ENCODE measurements at places on chromosomes 1 and 21.

- DNase-seq: no peak
Measured at GRCh38 chr1:67645495-67646144, 39.4 kb upstream of the GADD45A start.

GRCh38 chr1:166858726-166859419 lies 17.2 kb downstream of the TADA1 start:
- no peak for DNase-seq

GRCh38 chr1:6998267-6998666 lies 213.0 kb downstream of the CAMTA1 start:
- no peak for DNase-seq

DNA sequence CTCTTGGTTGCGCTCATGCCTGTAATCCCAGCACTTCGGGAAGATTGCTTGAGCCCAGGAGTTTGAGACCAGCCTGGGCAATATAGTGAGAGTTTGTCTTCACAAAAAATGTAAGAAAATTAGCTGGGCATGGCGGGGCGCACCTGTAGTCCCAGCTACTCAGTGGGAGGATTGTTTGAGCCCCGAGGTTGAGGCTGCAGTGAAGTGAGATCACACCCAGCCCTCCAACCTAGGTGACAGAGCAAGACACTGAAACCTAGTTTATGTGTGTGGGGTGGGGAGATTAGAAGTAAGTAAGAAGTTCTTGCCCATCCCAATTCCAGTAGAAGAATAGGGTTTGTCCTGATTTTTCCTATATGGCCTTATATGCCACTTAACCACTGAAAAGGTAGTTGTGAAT lies 2.0 kb downstream of the RPL5 start:
- DNase-seq: no peak

GRCh38 chr1:240171907-240172306 lies 80.2 kb downstream of the FMN2 start:
- DNase-seq: no peak

DNA sequence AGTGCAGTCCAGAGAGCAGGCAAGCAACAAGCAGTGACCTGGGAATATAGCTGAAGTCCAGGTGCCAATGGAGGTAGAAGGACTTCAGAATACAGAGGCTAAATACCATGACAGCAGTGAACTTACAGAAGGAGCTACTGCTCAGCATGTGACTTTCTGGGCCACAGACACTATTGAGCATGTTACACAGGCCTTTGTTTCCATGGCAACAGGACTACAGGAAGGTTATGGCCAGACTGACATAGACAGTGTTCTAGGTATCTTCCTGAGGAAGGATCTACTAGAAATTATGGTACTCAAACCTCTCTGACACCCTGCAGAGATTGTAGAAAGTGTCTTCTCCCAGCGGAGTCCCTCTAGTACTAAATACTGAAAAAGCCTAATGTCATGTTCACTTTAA lies 11.0 kb downstream of the OR2M5 start:
- no peak for DNase-seq

- DNase-seq: no peak
Measured at GRCh38 chr1:47395433-47395832, 20.7 kb upstream of the FOXE3 start.

DNA sequence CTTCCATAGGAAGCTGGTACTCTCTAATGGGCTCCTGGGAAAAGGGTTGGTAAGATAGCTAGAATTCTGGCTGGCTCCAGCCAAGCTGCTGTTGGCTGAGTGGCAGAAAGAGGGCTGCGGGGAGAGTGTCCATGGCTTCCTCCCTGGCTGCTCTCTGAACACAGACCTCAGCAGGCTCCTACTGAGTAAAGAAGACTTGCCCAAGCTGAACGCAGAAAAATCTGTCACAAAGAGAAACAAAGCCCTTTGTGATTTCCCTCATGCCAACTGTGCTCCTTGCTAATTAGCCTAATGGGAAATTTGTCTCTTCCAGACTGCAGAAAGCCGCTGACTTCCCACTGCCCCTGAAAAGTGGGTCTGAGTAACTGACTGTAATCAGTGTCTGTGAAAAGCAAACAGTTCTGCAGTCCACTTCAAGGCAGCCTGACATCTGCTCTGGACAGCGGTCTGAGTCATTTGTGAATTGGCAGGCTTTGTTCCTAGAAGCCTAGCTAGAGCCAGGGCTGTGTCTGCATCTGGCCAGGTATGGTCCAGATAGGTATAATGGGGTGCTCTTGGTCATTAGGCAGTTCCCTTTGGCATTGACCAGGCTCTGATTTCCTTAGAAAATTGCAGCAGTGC lies 282.8 kb downstream of the ZNF648 start:
- DNase-seq: no peak

- DNase-seq: peak; percentile 32
Measured at GRCh38 chr1:182601416-182601786, 2.8 kb downstream of the RGS16 start.

GRCh38 chr1:11731691-11732283 lies 4.1 kb upstream of the AGTRAP start:
- no peak for DNase-seq

- no peak for DNase-seq
Measured at GRCh38 chr1:183282101-183282855, 96.2 kb downstream of the LAMC2 start.

DNA sequence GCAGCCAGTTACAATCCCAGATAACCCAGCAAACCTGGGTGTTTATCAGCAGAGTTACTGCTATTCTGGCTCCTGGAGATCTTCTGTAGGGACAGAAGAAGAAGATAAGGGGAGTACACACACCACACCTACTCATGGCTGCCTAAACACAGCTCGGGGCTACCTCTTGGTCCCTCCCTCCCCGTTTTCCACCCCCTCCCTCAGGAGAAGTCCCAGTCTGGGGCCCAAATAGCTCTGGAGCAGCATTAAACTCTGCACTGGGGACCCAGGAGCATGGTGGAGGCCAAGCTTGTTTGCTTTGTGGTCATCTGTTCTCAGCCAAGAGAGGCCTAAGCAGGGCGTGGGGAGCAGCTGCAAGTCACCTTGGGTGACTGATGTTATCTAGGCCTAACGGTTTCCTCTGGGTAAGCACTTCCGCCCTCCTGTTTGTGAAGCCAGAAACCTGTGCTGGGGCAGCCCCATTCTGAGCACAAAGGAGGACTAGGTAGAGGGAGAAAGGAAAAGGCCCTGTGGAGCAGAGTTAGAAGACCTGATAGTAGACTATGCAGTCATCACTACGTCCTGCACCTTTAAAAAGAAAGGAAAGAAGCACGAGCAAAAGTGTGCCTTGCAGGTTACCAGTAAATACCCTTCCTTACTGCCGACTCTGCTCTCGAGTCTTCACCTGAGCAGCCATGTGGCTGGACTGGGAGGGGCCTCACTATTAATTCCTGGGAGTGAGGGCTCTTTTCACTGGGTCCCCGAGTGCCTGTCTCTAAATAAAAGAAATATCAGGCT lies 2.0 kb upstream of the RCSD1 start:
- DNase-seq: peak; percentile 55

DNA sequence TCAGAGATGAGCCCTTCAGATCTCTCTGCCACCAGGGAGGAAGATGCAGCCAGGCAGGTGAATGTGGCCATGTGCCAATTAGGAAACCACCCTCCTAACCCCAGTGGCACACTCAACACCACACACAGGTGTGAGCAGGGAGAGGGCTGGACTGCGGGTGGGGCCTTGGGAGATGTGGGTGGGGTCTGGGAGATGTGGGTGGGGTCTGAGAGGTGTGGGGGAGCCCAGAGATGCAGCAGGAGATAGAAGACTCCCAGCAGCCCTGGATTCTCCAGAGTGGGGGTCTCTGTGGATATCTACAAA lies 43.2 kb upstream of the COL6A1 start:
- no peak for DNase-seq

GRCh38 chr1:232925421-232926220 lies 24.8 kb upstream of the NTPCR start:
- DNase-seq: no peak

GRCh38 chr1:44151808-44152207 lies 10.4 kb upstream of the KLF18 start:
- no peak for DNase-seq

DNA sequence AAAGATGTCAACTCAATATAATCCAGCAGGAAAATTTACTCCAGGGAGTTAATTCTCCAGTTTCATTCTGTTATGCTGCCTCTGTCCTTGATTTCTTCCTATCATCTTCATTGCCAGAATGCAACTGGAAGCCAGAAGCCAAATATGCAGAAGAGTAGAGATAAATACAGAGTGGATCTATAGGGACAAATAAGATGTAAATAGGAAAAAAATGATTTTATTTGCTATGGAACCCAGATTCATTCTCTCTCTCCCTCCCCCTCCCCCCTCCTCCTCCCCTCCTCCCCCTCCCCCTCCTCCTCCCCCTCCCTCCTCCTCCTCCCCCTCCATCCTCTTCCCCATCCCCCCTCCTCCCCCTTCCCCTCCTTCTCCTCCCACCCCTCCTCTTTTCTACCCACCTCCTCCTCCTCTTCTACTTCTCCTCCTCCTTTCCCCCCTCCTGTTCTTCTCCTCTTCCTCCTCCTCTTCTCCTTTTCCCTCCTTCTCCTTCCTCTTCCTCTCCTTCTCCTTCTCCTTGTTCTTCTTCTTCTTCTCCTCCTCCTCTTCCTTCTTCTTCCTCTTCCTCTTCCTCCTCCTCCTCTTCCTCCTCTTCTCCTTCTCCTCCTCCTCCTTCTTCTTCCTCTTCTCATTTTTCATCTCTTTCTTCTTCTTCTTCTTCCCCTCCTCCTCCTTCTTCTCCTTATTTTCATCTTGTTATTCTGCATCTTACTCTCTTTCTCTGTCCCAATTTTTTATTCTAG lies 306.4 kb downstream of the NUF2 start:
- no peak for DNase-seq

DNA sequence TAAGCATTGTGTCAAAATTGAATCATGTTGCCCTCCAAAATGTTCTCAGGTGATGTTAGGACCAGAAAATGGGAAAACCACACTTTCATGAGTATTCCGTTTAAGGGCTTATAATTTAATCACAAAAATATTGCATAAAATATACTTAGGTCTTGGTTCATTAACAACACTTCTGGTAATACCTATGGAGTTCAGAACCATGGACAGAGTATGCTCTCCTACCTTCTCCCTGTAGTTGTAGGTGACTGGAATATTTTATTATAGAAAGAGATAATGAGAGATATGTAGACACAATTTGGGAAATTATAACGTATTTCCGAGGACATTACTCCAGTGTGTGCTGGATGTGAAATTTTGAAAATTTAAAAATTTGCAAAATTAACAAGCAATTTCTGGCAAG lies 232.5 kb downstream of the NCAM2 start:
- DNase-seq: no peak

- DNase-seq: no peak
Measured at GRCh38 chr1:51330331-51331201, at the start of gene TTC39A. TSS of gene TTC39A (minus strand) at chr1:51330562. CDS start at chr1:51330477, 85 bp downstream.

- DNase-seq: no peak
Measured at GRCh38 chr1:184152434-184152898, 100.9 kb downstream of the TSEN15 start.

- no peak for DNase-seq
Measured at GRCh38 chr1:156112276-156113137, 2.0 kb upstream of the LMNA start.

All from activated CD4-positive, CD25-positive, alpha-beta regulatory T cell (primary cell).